ENCODE measurements at places on chromosomes 4 and X.

DNA sequence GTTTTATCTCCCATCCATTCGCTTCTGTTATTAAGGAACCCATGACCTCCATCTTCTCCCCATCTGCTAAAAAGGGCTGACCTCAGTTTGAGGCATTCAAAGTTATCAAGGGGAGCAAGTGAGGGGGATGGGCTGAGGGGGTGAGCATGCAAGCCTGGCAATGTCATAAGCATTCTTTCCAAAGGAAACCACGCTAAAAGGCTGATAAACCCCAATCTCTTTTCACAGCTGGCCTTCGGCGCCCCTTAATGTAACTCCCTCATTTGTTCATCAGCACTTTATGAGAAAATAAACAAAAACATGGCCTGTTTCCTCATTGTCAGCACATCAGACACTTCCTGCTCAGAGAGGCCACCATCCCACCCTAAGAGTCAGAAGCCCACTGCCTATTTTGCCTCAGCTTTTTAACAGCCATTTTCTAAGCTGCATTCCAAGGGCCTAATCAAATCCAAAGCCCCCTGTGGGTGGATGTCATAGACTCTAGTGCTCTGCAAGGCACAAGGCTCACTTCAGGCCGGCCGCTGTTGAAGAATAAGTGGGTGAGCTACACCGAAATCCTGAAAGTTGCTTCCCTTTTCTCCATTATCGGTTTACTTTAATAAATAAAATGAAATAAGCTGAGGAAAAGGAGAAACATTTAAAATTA, 92.0 kb upstream of the SRD5A3 start:
- DNase-seq, result no peak

GRCh38 chr4:3810796-3811485, 44.8 kb downstream of the ADRA2C start:
- no peak for DNase-seq

- peak; percentile 32 for DNase-seq
These were observed 374.3 kb downstream of the IQCM start for GRCh38 chr4:149441338-149441737.

DNA sequence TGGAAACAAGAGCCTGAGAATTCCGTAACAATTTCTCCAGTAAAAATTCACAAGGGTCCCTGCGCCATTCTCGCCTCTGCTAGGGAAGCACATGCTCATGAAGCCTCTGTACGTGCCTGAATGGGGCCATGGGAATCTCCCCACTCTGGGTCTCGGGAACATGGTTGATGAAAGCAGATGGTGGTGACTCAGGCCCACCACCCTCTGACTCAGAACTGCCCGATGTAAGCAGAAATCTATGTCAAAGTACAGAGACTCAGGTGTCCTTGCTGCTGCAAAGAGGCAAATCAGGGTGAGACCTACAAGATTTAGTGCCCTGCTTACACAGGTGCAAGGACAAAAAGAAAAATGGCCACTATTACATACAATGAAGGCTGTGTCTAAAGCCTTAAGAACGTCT, 65.0 kb downstream of the SCD5 start:
- DNase-seq, result no peak

- no peak for DNase-seq
These were observed 15.6 kb downstream of the PPP2R3B start for GRCh38 chrX:370963-371745.

GRCh38 chrX:153609917-153610835, 11.2 kb upstream of the CCNQ start:
- no peak for DNase-seq

DNA sequence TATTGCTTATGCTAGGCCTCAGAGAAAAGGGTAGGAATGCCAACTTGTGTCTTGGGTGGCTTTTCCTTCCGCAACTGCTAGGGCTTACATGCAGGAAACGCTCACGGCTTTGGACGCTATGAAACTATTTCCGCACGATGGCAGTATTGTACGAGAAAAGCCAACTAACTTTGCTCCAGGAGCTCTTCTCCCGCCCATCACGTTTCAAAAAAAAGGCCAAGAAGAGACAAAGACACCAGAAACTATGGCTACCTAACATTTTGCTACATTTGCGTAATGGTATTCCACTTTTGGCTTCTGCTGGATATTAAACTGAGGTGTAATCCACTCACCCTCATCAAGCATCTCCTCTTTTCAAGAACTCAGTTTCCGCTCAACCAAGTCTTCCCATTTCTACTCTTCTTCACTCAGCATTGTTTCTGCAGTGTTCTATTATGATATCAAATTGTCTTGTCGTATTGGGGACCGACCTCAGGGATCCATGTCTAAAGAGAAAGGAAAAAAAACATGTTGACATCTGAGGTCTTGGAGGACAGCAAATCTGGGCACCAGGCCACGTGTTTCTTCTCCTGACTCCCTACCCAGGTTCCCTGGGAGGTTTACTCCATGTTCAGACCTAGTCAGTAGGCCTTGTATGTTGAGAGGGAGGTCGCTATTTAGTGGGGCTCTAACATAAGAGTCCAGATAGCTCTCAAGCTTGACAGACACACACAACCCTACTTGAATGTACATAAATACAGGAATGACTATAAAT, 239.4 kb upstream of the STK26 start:
- no peak for DNase-seq

DNA sequence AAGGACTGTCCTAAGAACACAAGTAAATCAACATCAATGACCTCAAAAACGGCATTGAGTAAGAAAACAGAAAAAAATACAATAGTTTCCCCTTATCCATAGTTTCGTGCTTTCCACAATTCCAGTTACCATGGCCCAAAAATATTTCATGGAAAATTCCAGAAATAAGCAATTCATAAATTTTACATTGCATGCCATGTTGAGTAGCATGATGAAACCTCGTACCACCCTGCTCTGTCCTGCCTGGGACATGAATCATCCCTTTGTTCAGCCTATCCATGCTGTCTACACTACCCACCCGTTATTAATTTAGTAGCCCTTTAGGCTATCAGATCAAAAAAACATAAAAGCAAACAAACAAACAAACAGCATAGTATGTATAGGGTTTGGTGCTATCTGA, 51.1 kb downstream of the KLF3 start:
- DNase-seq, result peak; percentile 45

- no peak for DNase-seq
These were observed 2351.4 kb downstream of the PCDH7 start for GRCh38 chr4:33071535-33071934.

DNA sequence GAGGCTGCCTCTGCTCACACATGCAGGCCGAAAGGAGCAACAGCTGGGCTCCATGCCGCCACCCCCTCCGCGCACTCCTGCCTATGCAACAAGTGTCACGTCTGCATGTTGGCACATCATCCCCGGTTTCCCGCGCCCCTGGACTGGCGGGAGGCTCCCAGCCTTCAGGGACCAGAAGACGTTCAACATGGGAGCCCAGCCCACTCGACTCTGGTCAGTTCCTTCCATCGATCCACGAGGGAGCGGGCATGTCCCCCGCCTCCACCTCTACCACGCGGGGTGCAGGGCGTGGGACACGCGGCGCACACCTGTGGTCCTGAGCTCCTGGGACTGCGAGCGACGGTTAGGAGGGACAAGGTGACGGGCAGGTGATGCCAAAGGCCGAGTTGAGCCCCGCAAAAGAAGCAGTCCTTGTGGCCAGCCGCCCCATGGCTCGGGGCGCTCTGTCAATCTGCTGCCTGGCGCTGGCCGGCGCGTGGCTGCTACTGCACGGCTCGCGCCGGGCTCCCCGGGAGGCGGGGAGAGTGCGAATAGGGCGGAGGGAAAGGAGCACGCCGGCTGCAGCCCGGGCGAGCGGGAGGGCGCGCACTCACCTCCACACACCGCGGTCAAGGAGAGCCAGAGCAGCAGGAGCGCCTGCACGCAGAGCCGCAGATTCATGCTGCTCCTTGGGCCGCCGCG, 645 bp downstream of the APLN start:
- DNase-seq, result no peak

- DNase-seq, result no peak
These were observed 1794.0 kb downstream of the STIM2 start for GRCh38 chr4:28654618-28655017.

GRCh38 chr4:47543331-47543730, 58.3 kb downstream of the ATP10D start:
- no peak for DNase-seq

DNA sequence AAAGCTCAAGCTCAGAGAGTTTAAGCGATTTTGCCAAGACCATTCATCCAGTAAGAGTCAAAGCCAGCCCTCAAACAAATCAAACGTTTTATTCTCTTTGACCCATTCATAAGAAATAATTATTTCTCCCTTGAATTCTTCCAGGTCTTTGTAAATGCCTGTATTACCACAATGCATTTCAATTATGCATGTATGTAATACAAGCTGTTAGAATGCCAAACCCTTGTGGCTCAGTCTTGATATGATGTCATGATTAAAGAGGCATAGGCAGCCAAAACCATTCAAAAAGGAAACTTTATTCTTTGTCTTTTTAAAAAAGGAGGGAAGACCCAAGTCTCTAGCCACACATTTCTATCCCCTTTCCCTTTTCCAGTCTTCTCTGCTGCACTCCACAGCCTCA, 56.5 kb upstream of the PGM2 start:
- DNase-seq, result no peak

- DNase-seq, result no peak
These were observed 71.8 kb upstream of the GPR34 start for GRCh38 chrX:41616935-41617334.

- no peak for DNase-seq
These were observed 23.5 kb downstream of the NDP start for GRCh38 chrX:43949669-43950068.

GRCh38 chrX:84187533-84188319, at the start of gene RPS6KA6:
RPS6KA6 (minus strand) TSS chrX:84188199; CDS start chrX:84187899, 300 bp downstream.
- DNase-seq, result no peak

- no peak for DNase-seq
These were observed 119.0 kb upstream of the WDR17 start for GRCh38 chr4:175946472-175947116.

DNA sequence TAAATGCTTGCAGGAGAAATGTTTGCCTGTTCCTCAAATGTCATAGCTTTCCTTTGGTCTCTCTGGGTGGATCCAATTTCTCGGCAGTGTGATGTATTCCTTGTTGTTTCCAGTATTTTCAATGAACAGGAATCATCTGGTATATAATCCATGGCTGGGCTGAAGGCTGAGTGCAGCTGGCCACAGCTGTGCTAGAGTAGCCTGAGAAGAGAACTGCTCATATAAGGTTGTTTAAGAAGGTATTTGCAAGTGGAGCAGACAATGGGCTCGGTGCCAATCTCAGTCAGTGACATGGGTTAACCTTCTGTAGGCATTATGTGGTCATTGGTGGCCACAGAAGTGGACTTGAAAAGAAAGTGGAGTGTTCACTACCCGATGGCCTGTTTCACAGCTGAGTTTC, 390.3 kb downstream of the SPRY1 start:
- no peak for DNase-seq

DNA sequence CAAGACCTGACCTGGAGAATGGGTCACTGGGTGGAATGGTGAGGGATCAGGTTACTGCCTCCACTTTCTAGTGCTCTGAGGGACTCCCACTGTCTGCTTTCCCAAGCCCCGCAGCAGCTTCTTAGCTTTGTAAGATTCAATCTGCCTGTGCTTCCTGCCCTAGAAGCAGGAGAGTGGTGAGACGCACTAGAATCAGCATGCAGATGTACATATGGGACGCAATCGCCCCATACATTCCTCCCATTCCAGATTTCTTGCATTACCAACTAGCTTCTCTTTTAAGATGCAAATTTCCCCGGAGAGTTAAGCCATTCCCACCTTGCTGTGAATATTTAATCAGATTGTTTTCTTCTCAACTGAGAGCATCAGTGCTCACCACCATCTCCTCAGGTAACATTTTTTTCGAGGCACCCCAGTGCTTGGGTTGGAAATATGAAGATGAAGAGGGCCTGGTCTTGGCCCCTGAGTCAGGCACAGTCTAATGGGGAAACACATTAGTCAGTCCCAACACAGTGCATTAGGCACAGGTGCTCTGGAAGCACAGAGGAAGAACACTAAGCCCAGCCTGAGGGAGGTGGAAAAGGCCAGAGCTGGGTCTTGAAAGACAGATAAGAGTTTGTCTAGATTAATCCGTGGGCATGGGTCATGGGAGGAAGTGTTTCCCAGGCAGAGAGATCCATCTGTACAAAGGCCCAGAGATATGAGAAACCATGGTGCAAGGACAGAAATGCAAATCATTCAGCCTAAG, 66.7 kb upstream of the PRPS1 start:
- no peak for DNase-seq

GRCh38 chr4:5888222-5889001, 4.5 kb downstream of the CRMP1 start:
- no peak for DNase-seq

GRCh38 chr4:167359711-167360110, 125.4 kb upstream of the SPOCK3 start:
- DNase-seq, result no peak

- DNase-seq, result no peak
These were observed 18.5 kb upstream of the PIM2 start for GRCh38 chrX:48937054-48937907.

GRCh38 chrX:15319075-15319474, 3.6 kb upstream of the ASB11 start:
- no peak for DNase-seq

DNA sequence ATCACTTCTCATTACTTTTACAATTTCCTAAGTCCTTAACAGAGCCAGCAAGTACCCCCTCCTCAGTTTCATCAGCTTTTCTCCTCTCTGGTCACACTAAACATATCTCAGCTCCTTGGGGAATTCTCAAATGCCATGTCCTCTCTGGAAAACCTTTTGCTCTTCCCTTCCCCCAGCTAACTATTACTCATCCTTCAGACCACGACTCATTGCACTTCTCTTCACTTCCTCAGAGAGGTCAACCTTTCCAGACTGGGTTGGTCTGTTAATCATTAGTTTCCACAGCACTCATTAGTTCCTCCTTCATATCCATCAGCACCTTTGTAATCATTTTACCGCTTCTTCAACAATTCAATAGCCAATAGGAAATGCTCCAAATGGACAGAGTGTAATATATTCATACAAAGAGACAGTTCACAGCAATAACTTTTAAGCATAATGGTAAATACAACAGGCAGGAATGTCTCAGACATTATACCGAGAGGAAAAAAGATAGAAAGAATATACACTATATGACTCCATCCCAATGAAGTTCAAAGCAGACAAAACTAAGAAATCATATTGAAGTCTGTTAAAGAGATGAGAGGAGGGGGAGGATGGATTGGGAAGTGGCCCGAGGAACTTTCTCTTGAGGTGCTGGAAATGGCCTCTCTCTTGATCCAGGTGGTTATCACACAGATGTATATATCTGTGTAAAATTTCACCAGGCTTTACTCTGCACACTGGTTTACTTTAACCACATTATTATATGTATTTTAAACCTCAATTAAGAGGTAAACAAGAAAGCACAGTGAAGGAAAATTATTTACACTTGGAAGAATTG, 39.6 kb downstream of the DDX60L start:
- DNase-seq, result no peak

GRCh38 chrX:92247076-92247475, 467.9 kb downstream of the PCDH11X start:
- DNase-seq, result no peak

- DNase-seq, result no peak
These were observed 129.2 kb upstream of the ETNPPL start for GRCh38 chr4:108891896-108892590.

GRCh38 chr4:24172406-24172805, 282.6 kb upstream of the PPARGC1A start:
- DNase-seq, result no peak

All from GM04503 (cell line).